ENCODE measurements at places on chromosomes 4 and X.
A peak's percentile ranks its signal among the peaks of the same experiment; 100 is the strongest.

GRCh38 chrX:42460706-42461105, 317.3 kb downstream of the PPP1R2C start:
- no peaks in the 10 kb centered on the region for H3K27me3 ChIP-seq
- no peak overlapping the region for H3K4me3 ChIP-seq
- no peak for DNase-seq
- H3K36me3 ChIP-seq: no peaks in the 10 kb centered on the region

DNA sequence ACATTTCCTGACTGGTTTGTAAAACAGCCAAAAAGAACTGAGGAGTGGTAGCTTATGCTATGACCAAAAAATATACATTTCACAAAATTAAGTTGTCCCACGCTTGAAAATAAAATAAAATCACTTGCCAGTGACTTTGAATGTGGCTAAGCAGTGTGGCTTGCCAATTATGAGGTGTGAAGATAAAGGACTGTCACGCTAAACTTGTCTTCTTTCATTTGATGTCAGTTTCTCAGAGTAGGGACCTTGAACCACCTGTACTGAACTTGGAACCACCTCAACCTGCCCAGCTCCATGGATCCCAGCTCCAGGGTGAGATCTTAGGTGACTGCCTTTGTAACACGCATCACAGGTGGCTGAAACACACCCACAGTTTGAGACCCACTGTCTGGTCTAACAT, 113.7 kb upstream of the TBL1X start:
- peaks cover 5% of the 10 kb centered on the region for H3K4me1 ChIP-seq
- no peak overlapping the region for H3K4me3 ChIP-seq
- peak overlapping the region; percentile 79 for H3K27ac ChIP-seq
- no peak for DNase-seq
- H3K36me3 ChIP-seq: no peaks in the 10 kb centered on the region
- no peaks in the 10 kb centered on the region for H3K27me3 ChIP-seq

- H3K4me1 ChIP-seq: no peaks in the 10 kb centered on the region
- H3K36me3 ChIP-seq: no peaks in the 10 kb centered on the region
- no peak overlapping the region for H3K27ac ChIP-seq
- H3K4me3 ChIP-seq: no peak overlapping the region
- no peak for DNase-seq
- H3K27me3 ChIP-seq: no peaks in the 10 kb centered on the region
Measured at GRCh38 chr4:93002240-93002639, 698.5 kb downstream of the GRID2 start.

GRCh38 chr4:53917729-53918128, 146.7 kb downstream of the CHIC2 start:
- no peaks in the 10 kb centered on the region for H3K36me3 ChIP-seq
- H3K4me3 ChIP-seq: no peak overlapping the region
- no peak for DNase-seq
- no peak overlapping the region for H3K27ac ChIP-seq
- no peaks in the 10 kb centered on the region for H3K4me1 ChIP-seq

DNA sequence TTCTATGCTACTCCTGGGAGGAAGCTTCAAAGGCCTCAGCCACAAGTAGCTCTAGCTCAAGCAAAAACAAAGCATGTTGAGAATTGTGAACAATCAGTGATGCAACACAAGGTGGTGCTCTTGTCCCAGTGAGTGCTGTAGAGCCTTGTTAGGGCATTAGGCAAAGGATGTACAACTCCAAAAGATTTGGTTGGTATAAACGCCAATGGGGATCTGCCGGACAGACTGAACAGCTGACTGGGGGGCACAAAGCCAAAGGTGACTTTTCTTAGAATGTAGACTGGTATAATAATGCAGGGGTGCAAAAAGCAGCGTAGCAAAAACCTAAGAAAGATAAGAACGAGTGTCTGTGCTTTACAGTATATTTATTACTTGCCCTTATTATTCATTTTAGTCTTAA, 62.6 kb upstream of the ALB start:
- no peak overlapping the region for H3K27ac ChIP-seq
- no peaks in the 10 kb centered on the region for H3K36me3 ChIP-seq
- no peaks in the 10 kb centered on the region for H3K27me3 ChIP-seq
- H3K4me3 ChIP-seq: no peak overlapping the region

GRCh38 chr4:42498040-42498439, 100.8 kb downstream of the SHISA3 start:
- H3K4me1 ChIP-seq: no peaks in the 10 kb centered on the region
- DNase-seq: no peak
- no peak overlapping the region for H3K4me3 ChIP-seq
- no peak overlapping the region for H3K27ac ChIP-seq
- no peaks in the 10 kb centered on the region for H3K27me3 ChIP-seq

GRCh38 chr4:83335701-83336100, 1.1 kb upstream of the HPSE start:
- H3K4me3 ChIP-seq: no peak overlapping the region
- H3K36me3 ChIP-seq: no peaks in the 10 kb centered on the region
- DNase-seq: no peak
- peaks cover 5% of the 10 kb centered on the region for H3K4me1 ChIP-seq
- no peak overlapping the region for H3K27ac ChIP-seq

DNA sequence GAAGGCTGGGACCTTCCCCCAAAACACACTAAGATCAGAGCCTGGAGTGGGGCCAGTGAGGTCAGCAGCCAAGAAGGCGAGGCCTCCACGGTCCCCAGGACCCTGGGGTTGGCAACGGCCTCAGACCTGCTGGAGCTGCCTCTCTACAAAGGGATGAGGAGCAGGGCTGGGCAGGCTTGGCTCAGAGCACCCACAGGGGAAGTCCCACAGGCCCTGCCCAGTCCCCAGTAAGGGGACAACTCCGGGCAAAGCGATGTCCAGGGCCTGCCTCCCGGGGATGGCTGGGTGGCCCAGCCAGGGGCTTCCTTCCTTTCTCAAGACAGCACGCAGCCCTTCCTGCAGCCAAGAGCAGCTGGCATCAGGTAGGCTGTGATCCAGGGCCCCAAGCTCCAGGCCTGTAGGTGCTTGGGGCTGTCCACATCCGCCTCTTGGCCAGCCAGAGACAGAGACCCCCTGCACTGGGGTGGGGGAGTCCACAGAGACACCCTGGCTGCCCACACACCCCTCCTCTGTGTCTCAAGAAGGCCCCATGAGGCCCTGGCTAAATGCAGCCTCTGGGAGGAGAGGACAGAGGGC, 5.7 kb downstream of the MXD4 start:
- DNase-seq: no peak
- H3K4me1 ChIP-seq: no peaks in the 10 kb centered on the region
- H3K36me3 ChIP-seq: peaks cover 4% of the 10 kb centered on the region

DNA sequence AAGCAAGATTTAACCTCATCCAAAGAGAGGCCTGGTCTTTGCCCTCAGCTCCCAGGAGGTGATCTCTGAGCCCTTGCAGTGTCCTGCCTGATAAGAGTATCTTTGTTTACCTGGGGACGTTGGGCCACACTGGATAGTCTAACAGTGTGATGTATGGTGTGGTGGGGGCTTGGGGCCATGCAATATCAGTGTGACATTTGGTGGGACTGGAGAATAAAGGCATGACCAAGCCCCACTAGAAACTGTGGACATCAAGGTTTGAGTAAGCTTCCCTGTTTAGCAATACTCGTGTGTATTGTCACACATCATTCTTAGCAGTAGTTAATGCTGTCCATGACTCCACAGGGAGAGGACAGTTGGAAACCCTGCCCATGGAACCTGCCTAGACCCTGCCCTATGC, 34.4 kb downstream of the BBS12 start:
- peaks cover 18% of the 10 kb centered on the region for H3K4me1 ChIP-seq
- no peak overlapping the region for H3K27ac ChIP-seq
- H3K27me3 ChIP-seq: no peaks in the 10 kb centered on the region
- no peaks in the 10 kb centered on the region for H3K36me3 ChIP-seq

GRCh38 chr4:150234246-150234645, 156.0 kb downstream of the DCLK2 start:
- no peak for DNase-seq
- H3K36me3 ChIP-seq: no peaks in the 10 kb centered on the region
- no peaks in the 10 kb centered on the region for H3K27me3 ChIP-seq
- no peak overlapping the region for H3K4me3 ChIP-seq

Data from GM12878 (cell line).